MV-4-11 (cell line): ENCODE measurements at places on chromosomes 2 and 18.

DNA sequence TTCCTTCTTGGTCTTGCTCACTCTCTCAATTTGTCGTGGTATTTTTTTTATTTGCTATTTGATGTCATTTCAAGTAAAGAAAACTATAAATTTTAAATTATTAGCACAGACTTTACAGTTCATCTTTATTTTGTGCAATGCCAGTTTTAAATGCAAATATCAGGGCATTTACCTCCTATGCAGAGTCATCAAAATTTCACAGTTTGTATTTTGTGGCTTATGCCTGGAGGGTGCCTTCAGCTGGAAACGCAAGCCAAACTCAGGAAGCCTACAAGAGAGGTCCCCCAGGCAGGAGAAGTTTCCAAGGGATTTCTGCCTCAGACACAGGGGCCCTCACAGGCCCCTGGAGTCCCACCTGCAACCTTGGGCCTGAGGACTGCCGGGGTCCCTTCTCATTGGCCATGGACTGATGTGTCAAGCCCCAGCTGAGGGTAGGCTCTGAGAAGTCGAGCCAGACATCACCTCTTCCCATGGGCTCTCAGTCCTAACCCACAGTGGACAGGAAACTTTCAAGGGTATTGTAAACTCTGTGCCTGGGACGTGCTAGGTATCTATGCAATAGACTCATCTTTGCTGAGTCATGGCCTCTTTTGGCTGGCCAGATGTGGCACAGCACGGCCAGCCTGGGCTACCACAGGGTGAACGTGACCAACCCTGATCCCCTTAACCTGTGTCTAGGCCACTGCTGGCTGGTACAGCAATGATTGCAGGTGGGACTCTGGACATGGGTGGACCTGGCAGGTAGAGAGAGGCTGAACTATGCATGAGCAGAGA lies 236.5 kb downstream of the CELF4 start:
- no peak for DNase-seq

DNA sequence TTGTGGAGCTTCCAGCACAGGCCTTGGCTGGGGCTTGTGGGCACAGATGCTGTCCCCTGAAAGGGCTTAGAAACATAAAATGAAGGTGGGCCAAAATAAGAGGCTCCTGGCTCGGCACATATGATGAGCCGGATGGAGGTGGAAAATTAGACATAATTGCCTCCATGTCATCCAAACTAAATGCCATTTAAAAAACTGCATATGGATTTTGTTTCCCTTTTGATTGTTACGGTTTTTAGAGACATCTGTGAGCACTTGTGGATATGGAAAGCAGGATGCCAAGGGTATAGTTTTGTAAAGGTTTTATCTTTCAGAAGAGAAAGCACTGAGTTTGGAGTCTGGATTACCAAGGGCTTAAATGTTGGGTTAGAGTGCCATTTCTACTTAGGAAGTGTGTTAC lies 498.3 kb downstream of the RIT2 start:
- no peak for DNase-seq

GRCh38 chr2:118527571-118527970 lies 319.9 kb downstream of the EN1 start:
- DNase-seq: no peak

- no peak for DNase-seq
Measured at GRCh38 chr2:113324684-113325160, 46.0 kb upstream of the PAX8 start.

- DNase-seq: no peak
Measured at GRCh38 chr2:180394305-180394704, 387.2 kb upstream of the CWC22 start.
